ENCODE measurements at places on chromosomes 11 and 22.

GRCh38 chr11:1309498-1310317 is at the start of gene TOLLIP:
Gene TOLLIP, minus strand, starts transcription at chr11:1309632. Its CDS starts 134 bp downstream, at chr11:1309498.
- peak; percentile 96 for DNase-seq

DNA sequence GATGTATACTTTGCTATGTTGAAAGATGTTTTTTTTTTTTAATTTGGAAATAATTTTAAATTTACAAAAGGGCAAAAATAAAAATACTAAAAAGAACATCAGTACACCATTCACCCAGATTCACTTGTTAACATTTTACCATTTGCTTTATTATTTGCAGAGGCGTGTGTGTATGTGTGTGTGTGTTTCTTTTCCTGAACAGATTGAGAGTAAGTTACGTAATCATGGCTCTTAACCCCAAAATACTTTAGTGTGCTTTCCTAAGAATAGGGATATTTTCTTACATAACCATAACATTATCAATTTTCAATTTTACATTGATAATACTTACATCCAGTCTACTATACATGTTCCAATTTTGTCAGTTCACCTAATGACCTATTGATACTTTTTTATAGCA is 91.5 kb upstream of the HORMAD2 start:
- no peak for DNase-seq

DNA sequence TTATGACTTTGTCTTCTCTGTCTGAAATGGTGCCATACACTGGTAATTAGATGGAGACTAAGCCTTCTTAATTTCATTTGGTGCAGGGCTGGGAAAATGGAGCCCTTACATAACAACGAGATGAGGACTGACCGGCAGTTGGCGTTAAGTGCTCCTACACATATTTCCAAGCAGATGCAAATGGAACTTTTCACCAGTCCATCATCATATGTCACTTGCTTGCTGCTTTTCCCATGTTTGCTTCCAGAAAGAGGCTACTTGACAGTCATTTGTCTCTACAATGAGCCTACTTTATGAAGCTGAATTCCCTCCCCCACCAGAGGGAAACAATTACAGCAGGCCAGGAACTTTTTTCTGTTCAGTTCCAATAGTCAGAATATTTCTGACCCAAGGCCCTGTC is 32.6 kb downstream of the SVIP start:
- DNase-seq = no peak

- peak; percentile 80 for DNase-seq
Observed at GRCh38 chr11:86802601-86803051, 2.3 kb downstream of the PRSS23 start.

DNA sequence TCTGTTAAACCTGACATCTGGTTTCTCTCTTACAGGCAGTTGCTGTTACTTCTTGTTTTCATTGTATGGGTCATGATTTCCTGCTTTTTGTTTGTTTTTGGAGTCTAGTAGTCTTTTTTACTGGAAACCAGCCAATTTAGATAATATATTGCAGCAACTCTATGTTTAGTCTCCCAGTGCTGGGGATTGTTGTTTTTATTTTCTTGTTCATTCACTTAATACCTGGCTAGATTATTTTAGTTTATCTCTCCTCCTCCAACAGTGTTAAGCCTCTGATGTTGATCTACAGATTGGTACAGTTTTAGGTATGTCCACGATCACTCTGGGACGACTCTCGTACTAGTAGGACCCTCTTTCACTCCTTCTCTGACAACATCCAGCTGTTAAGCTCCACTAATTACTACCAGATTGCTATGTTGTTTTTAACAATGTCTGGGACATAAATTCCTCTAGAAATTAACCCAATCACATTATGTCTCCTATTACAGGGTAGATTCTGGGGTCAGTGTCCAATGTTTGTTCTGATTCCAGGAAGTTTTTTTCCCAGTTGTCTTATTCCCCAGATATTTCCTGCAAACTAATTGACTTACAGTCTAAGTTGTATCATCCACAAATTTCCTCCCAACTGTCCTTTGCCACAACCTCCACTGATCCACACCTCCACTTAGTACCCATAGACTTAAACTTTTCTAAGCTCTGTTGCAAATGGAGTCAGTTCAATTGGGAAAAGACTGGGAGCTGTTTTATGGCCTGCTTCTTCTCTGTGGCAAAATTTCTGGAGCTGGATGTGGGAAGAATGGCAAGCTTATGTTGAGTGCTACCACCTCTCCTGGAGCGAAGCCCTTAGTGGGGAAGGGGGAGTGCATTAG is 1280.6 kb upstream of the CNTN5 start:
- DNase-seq = peak; percentile 79
